Activated CD4-positive, CD25-positive, alpha-beta regulatory T cell treated with anti-CD3 and anti-CD28 coated beads, Interleukin-2, amount 50 U/mL, for 16 hours (primary cell): ENCODE measurements at places on chromosomes 16 and 17.

DNA sequence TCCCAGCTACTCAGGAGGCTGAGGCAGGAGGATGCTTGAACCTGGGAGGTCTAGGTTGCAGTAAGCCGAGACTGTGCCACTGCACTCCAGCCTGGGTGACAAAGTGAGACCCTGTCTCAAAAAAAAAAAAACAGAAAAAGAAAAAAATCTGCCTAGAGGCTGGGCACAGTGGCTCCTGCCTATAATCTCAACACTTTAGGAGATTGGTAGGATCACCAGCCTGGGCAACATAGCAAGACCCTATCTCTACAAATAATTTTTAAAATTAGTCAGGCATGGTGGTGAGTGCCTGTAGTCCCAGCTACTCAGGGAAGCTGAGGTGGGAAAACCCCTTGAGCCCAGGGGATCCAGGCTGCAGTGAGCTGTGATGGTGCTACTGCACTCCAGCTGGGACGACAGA, 17.7 kb downstream of the CUEDC1 start:
- no peak for DNase-seq

- no peak for DNase-seq
Measured at GRCh38 chr17:73269329-73269615, 7.6 kb upstream of the CPSF4L start.

GRCh38 chr16:61432421-61432820, 603.8 kb downstream of the CDH8 start:
- DNase-seq: no peak

DNA sequence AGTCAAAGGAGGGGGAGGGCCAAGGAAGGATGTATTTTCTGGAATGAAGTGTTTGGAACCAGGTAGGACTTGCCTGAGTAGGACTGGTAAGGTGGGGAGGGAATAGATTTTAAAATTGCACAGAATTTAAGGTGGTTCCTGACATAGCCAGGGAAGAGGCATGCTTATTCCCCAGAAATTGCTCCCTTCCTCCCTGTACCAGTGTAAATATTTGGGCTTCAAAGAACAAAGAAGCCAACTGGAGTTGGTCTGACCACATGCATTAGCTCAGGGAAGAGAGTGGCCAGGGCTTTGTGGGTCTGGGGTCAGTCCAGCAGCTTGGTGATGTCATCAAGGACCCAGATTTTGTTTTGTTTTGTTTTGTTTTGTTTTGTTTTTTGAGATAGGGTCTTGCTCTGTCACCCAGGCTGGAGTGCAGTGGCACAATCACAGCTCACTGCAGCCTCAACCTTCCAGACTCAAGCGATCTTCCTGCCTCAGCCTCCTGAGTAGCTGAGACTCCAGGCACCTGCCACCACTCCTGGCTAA, 9.3 kb upstream of the MRTFB start:
- DNase-seq: no peak

DNA sequence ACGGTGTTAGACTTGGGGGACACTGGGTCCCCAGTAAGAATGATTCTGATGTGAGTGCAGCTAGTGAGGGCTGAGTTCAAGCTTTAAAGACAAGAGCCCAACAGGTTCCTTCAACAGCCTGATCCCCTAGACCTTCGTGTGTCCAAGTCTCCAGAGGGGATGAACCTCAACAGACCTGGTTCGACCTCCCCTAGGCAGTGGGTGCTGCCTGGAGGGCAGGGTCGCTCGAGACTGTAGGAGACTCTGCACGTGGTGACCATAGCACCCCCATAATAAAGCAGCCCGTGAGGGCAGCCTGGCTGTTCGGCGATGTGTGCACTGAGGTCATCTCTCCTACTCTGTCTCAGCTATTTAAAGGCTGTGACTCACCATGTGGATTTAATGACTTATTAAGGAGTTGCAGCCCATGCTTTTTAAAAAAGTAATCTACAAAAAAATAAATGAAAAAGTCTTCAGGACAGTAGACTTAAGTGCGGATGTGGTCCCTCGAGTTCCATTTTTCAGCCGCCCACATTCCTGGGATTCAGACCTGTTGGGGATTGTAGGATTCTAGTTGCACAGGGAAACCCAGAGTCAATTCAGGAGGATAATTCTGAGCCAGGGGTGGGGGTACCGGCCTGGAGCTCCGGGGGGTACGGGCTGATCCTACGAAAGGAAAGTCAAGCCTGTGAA, 23.4 kb upstream of the METRNL start:
- no peak for DNase-seq

GRCh38 chr16:10776280-10776679, 32.6 kb downstream of the NUBP1 start:
- no peak for DNase-seq

DNA sequence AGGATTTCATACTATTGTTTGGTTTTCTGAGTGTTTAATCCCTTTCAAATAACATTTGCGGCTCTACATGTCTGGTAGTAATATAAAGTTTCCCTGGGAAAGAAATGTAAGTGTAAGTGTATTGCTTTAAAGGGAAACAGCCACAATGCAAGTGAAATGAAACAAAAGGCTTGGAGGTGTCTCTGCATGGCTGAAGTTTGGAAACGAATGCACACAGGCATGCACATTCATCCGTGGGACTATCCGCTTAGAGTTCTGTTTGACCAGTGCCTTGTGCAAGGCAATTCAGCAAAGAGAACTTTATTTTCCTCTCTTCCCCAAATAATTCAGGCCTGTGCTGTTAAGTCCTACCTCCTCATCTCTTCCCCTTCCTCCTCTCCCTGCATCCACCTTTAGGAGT, 56.1 kb upstream of the MRTFB start:
- no peak for DNase-seq

DNA sequence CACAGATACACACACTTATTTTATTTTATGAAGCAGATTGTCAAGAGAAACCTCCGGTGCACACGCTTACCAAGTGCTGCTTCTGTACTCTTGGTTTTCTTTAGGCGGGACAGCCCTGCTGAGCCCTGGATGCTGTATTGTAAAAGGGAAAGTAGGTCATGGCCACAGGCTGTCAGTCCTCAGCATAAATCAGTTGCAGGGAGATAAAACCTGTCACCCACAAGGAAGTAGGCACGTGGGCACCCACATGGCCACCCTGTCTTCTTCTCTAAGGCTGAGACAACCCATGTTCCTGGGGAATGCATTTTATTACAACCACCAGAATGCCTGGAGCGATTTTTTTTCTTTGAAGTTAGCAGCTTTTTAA, 59.3 kb downstream of the ASIC2 start:
- DNase-seq: no peak
